Ecto neural progenitor cell (in vitro differentiated cells): ENCODE measurements at places on chromosomes 16 and 17.
A peak's percentile ranks its signal among the peaks of the same experiment; 100 is the strongest.

DNA sequence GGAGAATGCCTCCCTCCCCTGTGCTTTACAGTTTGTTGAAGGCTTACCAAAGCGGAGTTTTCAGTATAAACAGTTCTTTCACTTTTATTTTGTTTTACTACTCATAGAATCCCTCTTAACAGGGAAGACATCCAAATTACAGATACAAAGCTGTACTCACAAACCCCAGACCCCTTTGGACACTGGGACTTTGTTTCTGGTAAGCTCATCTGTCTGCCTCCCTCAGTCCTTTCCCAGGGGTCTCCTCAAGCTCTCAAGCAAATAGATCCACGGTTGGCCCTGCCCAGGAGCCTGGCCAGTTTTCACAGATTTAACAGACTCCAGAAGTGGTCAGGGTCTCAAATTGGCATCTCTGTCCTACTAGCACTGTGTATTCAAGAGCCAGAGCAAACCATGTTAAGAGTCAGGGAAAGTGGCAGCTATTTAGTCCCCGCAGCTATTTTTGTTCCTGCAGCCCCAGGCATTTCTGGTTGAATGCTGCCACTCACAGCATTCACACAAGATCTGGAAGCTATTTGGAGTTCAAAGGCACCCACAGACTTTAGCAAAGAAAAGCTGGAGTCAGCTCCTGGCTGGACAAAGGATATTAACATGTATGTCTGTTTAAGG, 54.2 kb downstream of the TMEM100 start:
- no peak for DNase-seq

- no peak for DNase-seq
Observed at GRCh38 chr17:63538693-63539595, 11.3 kb upstream of the DCAF7 start.

- no peak for DNase-seq
Observed at GRCh38 chr16:68396481-68396880, 51.8 kb downstream of the SMPD3 start.

GRCh38 chr17:36736201-36737156, 135.1 kb downstream of the MRM1 start:
- no peak for DNase-seq

- DNase-seq: no peak
Observed at GRCh38 chr17:68428498-68429172, 28.7 kb downstream of the WIPI1 start.

DNA sequence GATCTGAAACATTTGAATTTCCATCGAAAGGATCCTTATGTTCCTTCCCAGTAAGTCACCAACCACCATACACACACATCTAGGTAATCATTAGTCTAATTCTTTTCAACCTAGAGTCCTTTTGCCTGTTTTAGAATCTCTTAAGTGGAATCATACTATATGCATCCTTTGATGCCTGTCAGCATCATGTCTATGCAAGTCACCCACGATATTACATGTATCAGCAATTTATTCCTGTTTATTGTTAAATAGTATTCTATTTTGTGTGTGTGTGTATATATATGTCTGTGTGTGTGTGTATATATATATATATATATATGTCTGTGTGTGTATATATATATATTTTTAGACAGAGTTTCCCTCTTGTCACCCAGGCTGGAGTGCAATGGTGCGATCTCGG, 78.9 kb upstream of the RPH3AL start:
- no peak for DNase-seq

- no peak for DNase-seq
Observed at GRCh38 chr16:57305159-57305811, 20.8 kb upstream of the PLLP start.

DNA sequence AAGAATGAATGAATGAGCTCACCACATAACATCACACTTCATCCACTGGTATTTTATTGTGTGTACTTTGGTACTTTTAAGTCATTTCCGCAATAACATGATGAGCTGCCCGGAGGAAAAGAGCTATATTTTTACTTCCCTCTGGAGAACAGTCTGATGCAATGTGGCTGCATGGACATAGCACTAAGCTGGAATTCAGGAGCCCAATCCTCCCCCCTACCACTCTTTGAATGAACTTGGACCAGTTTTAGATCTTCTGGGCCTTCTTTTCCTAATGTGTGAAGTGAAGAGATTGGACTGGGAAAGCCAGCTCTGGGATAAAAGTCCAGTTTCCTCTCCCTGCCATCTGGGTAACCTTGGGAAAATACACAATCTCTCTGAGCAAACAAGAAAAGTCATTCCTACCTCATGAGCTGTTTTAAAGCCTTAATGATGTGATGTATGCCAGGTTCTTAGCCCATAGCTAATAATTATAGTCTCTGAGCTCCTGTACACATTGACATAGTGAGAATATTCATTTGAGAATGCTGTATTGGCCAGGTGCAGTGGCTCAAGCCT, 79.3 kb downstream of the ABCC12 start:
- no peak for DNase-seq

GRCh38 chr17:50949989-50950877, 84.1 kb upstream of the TOB1 start:
- peak; percentile 81 for DNase-seq

- no peak for DNase-seq
Observed at GRCh38 chr17:17900615-17901520, 64.1 kb upstream of the SREBF1 start.

DNA sequence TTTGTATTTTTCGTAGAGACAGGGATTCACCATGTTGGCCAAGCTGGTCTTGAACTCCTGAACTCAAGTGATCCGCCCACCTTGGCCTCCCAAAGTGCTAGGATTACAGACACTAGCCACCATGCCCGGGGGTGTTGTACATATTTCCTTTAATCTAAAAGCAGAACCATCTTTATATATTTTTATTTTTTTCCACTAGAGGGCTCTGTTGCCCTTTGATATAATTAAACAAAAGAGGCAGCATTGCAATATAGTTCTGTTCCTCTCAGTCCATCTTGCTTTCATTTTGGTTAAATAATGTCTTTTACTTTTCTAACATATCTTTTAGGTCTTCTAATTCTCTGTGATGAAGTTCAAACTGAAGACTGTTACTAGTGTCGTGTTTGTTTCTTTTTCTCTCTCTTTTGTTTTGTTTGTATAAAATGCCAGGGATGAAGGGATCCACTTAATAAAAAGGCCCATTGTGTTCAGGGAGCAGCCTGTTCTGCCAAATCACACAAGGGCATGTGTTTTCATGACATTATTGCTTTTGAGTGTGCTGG, 23.4 kb downstream of the WWOX start:
- DNase-seq: no peak

DNA sequence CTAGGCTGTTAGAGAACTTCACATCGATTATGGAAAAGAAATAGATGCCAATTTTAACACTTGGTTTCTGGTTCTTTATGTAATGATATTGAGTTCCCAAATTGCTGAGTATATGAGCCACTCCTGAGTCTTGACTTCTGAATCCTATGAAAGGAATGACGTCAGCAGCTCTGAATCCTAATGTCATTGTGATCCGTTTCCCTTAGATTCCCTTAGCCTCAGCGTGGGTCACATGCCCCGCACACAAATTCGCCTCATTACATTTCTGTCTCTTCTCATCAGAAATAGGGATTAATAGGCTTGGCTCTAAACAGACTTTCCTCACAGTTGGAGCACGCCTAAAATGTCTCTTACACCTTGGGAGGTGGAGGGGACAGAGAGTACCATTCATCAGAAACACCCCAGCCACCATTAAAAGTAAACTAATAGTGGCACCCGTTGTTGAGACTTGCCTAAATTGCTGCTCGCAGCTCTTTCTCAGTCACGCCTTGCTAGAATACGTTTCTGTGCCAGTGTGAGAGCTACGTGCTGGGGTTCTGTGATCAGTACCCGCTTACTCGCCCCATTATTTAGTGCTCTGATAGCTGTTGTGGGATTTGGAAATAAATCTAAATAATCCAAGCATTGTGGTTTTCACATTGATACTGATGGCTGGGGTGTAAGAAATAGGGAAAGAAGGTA, 7.1 kb downstream of the MRM3 start:
- no peak for DNase-seq

DNA sequence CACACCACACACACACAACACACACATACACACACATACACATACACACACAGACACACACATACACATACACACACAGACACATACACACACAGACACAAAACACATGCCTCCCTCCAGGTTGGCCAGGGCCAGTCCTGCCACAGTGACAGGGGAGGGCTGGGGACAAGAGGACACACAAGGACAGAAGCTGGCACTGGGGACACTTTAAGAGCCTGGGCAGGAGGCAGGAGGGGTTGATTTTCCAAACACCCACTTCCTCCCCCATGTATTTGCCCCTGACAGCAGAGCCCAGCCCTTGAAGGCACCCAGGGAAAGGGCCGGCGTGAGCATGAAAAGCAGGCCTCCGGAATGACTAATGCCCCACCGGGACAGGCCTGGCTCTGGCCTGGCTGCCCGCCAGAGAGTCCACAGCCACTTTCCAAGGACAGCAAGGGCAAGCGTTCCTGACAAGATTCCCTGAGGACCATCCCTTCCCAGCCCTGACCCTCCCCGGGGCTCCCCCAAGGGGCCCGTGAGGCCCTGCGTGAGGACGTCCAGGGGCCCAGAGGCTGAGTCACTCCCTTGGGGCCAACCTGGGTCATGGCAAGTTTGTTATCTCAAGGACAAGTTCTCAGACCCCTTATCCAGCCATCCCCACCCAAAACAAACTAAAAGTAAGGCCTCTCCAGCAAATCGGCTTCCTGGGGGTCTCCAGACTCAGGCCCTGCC, 235.6 kb downstream of the ZNF423 start:
- DNase-seq: peak; percentile 38
